Activated T-cell treated with anti-CD3 and anti-CD28 coated beads for 1 hour (primary cell): ENCODE measurements at places on chromosomes 11 and 22.

DNA sequence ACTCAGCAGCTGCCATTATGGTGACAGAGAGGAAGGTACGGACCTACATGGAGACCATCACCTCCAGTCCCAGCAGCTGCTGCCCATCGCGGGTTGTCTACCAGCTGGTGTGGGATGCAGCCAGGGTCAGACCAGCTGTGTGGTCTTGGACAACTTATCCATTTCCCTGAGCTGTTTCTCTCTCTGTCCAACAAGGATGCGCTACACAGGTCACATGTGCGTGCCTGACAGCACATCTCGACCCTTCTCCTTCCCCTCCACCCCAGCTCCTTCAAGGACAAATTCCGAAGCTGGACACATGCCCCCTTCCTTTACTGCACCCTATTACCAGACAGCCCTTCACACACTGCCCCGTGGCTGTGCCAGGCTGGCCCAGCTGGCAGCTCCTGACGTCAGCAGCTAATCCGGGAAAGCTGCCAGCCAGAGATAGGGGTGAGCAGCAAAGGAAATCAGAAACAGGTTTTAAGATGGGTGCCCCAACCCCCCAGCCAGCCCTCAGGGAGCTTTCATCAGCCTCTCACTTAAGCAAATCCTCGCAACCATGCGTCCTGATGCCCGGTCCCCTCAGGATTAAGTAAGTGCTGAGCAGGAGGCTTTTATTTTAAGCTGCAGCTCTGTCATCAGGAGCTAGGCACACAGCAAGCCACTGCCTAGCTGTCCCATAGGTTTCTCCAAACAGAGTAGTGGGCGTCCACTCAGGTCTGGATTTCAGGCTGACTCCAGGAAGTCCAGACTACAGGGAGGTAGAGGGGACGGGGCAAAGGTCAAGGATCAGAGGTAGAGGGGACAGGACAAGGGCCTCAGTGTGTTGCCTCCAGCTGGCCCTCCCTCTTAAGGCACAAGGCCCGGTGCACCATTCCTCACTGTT lies 20.3 kb downstream of the TEF start:
- no peak for DNase-seq

DNA sequence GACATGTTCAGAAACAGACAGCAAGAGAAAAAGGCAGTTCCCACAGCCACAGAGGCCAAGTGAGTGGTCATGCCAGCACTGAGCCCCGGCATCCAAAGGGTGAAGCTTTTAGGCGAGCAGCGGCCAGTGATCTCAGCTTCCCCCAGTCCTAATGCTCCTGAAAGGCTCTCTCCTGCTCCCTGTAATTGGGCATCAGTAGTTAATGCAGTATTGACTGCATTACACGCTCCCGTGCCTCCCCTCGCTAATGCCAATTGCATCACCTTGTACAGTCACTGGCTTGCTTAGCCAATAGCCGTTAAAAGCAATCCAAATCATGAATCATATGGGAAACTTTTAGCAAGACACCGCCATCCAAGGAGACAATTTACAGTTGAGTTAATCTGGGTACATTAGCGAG lies 4.9 kb downstream of the LMO1 start:
- DNase-seq: no peak

DNA sequence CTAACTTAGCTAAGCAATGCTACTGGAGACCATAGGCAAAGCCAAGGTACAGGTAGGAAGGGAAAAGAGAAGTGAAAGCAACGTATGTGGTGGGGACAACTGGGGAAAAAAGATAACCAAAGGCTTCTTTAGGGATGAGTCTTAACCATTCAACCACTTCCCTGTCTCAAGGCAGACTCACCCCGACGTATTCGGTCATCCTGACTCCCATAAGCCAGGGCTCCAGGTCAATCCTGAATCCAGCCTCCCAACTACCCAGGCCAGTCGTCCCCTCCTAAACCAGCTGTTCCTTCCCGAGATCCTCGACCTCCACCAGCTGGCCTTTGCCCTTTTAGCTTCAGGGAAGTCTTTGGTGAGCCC lies 330 bp downstream of the ACP2 start:
- DNase-seq: no peak

DNA sequence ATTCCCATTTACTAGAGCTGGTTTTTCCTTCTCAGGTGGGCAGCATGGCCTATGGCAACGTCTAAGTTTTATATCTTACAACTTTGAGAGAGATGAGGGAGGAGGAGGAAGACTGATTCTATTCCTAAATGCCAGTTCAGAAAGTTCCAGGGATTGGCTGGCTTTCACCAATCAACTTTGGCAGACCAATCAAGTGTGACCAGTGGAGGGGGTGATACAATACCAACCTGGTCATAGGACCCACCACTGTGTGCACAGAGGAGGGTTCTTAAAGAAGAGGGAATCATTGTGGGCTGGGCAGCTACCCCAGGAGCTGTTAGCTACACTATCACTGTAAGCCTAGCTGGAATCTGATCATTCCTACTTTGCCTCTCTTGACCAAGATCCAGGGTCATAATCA lies 8.1 kb downstream of the DIXDC1 start:
- DNase-seq: no peak

GRCh38 chr11:44990665-44991064 lies 40.0 kb upstream of the TP53I11 start:
- DNase-seq: no peak

DNA sequence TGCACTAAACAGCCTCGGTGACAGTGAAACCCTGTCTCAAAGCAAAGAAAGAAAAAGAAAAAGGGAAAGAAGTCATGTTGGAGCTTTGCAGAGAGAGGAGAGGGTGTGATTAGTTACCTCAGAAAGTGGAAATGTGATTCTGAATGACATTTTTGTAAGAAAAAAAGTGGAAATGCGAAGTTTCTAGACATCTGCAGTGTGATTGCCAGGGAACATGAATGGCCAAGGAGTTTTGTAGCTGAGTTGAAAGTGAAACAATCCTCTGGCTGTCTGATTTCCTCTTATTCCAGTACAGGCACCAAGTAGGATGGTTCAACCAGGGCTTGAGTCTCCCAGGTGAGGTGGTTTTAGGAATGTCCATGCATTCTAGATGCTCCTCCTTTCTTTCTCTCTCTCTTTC lies 17.8 kb upstream of the SYVN1 start:
- DNase-seq: no peak

GRCh38 chr11:114132944-114133394 lies 73.5 kb downstream of the ZBTB16 start:
- no peak for DNase-seq

GRCh38 chr11:12506404-12506921 lies 129.1 kb downstream of the PARVA start:
- no peak for DNase-seq

DNA sequence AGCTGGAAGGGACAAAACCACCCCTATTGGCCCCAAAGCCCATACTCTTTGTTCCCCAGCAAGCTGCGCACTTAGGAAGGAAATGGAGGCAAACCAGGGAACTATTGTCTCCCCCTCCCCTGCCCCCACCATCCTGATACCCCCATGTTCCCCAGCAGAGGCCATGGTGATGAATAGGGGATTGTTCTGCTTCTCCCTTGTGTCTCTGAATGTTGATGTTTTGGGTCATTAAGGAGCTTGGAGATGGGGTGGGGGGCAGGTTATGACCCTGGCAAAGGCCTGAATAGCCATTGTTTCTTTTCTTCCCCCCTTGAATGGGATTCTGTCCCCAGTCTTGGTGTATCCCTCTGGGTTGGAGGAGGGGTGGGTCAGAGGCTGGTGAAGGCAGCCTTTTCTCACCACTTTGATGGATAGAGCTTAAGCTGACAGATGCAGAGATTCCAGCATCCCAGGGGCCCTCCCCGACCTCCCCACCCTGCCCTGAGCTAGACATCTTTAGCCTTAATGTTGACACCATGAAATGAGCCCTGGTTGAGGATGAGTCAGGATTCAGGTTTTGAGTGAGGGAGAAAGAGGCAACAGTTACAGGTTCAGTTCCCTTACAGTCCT lies 8.3 kb downstream of the DTX4 start:
- DNase-seq: no peak

DNA sequence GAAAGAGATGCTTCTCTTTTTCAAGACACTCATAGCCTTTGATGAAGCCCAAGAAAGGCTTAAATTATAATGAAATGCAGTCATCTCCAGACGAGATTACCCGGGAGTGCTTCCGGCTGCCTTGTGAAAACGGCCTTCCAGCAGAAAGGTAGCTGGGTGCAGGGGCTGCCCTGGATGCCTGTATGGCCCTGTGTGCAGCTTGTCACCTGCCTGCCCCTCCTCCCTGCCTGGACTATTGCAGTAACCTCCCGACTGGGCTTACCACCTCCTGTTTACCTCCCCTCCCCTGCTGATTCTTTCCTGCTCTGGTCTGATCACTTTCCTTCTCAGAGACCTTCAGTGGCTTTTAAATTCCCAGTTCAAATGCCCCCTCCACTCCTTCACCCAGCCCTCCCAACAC lies 126.4 kb upstream of the SYT13 start:
- no peak for DNase-seq

DNA sequence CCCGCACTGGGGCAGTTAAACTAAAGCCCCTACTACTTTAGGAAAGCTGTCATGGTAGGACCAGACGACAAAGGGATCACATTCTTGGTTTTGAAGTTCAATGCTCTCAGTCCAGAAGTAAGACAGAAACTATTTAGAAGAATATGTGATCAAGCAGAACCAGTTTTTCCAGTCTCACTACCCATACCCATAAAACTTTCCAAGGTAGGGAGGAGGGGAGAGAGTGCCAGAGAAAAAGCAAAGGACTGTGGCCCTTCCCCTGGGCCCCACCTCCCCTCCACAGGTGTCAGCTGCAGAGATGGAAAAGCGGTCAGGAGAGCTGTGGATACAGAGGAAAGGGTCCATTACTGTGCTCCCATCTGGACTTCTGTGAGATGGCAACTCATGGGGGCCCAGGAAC lies 587.1 kb downstream of the SOX6 start:
- no peak for DNase-seq

DNA sequence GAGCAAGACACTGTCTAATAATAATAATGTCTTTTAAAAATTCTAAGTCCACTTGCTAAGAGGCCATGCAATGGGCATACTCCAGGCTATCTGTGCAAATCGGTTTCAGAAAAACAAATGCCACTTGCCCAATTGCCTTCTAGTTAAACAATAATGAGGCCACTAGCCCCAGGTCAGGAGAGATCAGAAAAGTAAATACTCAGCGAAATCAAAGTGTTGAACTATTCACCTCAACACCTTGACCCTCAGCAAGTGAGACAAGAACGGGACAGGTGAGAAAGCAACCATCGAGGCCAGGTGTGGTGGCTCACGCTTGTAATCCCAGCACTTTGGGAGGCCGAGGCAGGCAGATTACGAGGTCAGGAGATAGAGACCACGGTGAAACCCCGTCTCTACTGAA lies 72.3 kb upstream of the SYN3 start:
- no peak for DNase-seq

DNA sequence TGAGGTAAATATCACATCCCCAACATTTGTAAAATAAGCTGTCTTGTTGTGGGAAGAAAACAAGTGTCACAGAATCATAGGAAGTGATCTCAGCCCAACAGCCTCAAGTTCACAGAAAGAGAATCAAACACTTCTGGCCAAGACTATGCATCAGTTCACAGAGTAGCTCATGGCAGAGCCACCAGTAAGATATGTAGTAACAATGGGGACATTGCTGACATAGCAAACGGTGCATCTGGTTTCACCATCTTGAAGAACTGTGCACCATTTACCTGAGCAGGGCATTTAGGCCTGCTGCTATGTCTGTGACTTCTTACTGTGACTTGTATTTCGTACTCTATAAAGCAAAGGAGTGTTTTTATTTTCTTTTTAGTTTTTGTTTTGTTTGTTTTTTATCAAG lies 585.3 kb upstream of the FAT3 start:
- DNase-seq: no peak

DNA sequence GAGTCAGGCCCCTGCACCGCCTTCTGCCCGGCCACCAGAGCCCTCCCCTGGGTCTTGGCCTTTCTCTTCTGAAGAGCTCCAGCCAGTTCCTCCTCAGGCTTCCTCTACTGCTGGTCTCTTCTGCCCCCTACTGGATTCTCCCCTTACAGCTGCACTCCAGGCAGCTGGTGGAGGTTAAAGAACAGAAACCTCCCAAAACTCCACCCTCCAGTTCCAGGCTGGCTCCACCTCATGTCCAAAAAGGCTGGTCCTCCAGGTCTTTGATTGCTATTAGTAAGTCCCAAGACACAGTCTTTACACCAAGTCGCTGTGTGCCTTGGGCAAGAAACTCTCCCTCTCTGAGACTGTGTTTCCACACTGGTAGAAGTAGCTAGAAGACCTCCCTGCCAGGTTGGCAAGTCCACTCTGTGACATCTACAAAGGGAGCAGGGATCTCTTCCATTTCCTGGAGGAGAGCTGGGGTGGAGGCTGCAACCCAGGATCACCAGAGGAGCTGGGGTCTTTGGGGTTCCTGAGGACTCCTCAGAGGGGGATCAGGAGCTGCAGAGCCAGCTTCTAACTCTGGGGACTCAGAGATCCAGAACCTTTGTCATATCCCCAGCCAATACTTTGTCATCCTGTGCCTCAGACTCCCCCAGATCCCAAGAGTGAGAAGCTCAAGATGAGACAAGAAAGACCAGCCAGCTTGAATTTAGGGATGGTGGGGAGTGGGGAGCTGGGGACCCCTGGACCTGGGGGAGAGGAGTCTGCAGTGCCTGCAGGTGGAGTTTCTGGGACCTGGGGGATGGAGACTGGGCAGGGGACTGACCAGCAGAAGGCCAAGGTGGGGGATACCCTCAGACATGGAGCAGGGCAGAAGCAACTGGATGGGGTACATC lies 3.4 kb upstream of the IGLL5 start:
- peak; percentile 47 for DNase-seq

DNA sequence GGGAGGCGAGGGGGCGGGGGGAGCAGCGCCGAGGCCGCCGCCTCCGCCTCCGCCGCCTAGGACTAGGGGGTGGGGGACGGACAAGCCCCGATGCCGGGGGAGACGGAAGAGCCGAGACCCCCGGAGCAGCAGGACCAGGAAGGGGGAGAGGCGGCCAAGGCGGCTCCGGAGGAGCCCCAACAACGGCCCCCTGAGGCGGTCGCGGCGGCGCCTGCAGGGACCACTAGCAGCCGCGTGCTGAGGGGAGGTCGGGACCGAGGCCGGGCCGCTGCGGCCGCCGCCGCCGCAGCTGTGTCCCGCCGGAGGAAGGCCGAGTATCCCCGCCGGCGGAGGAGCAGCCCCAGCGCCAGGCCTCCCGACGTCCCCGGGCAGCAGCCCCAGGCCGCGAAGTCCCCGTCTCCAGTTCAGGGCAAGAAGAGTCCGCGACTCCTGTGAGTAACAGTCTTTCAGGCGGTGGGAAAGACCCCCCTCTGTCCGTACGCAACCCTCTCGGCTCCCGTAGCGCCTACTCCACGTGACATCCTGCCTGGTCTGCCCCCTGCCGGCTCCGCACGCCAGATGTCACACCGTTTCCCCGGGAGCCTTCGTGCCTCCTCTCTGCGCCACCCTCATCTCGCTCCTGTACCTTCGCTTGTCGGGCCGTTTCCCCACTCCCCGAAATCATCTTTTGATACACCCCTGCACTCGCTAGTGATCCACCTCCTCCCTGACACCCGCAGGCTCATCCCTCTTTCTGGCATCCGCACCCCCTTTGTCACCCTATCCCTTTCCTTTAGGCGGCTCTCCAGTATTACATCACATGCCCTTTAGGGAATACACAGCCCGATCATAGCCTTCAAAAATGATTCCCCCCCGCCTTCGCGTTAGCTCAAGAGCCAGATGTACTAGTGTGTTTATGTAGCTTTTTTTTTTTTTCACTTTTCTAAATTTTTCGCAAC lies 598 bp downstream of the ZFP91 start:
- DNase-seq: peak; percentile 88
